ENCODE measurements at places on chromosomes 1 and 21. TPM values are rescaled to one million over a fixed set of nuclear protein-coding genes. Genes with fewer than 3 reads are reported as not detected.

DNA sequence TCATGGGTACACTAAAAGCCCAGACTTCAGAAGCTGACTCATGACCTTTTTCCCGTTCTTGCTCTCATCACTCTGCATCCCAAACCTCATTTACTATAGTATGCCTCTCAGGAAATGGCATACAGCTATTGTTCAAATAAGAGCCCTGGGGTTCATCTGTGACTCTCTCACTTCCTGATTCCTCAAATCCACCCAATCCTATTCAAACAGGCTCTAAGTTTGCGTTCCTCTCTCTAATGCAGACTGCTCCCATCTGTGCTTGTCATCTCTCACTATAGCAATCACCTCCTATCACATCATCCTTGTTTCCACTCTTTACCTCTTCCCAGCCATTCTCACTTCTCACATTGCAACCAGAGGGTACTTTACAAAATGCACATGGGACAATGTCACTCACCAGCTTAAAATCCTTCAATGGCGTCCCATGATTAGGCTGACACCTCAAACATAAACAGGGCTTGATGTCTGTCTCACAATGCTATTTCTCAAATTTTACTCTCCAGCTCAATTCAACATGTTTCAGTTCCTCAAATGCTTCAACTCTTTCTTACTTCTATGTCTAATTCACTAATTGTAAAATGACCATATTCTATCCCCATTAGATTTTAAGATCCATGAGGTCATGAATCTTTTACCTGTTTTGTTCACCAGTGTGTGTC, 408.4 kb downstream of the NTNG1 start:
- DNase-seq, result no peak

DNA sequence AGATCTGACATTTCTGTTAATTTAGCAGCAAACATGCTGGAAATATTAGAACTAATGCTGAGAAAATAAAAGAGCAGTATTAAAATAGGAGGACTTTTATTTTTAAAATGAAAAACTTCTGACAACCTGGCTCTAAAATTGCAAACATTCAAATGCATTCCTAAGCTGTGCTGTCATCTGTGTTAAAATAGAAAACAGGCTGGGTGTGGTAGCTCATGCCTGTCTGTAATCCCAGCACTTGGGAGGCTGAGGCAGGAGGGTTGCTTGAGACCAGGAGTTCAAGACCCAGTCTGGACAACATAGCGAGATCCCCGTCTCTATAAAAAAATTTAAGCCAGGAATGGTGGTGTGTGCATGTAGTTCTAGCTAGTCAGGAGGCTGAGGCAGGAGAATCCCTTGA, 44.6 kb downstream of the MIGA1 start:
- no peak for DNase-seq

DNA sequence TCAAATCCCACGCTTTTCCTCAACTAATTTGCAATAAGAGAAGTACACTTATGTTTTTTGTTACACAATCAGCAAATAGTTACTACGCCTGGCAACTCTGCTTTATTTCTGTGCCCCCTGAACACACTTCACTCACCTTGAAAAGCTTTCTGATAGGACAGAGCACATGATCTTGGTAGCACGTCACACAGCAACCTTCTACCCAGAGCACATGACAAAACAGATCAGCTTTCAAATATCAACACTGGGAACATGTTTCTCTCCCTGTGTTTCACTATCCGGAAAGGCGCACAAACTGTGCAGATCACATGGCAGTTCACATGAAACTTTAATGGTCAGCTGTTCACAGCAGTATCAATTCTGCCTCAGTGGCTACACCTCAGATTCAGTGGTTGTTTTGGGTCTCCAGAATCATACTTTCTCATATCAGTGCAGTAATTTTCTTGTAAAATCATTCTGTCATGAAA, 2.2 kb downstream of the SLC19A2 start:
- DNase-seq, result no peak

- no peak for DNase-seq
Observed at GRCh38 chr1:171090604-171091003, at the start of gene FMO3. FMO3 (plus strand) TSS chr1:171090905; CDS start chr1:171092659, 1,754 bp downstream.

- no peak for DNase-seq
Observed at GRCh38 chr1:186500804-186501203, 39.9 kb upstream of the PDC start.

GRCh38 chr1:168368131-168368530, 87.5 kb downstream of the TBX19 start:
- no peak for DNase-seq

DNA sequence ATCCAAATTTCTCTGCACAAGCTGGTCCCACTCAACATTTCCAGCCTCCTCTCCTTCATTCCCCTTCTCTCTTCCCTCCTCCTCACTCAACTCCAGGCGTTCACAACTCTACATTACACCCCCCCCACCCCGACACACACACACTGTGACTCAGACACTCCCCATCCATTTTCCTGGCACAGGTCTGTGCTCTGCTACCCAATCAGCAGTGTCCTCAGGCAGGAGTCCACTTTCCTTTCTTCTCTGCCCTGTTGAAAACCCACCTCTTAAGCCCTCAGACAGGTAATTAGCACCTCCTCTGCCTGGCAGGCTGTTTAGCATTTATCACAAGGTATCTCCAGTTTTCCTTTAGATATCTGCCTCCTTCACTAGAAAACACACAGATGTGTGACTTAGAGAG, 8.8 kb upstream of the LMX1A start:
- DNase-seq, result no peak

CCDC30 gene
- total RNA-seq, result 15.4 TPM

SOX13 gene
- total RNA-seq, result 0.78 TPM

MX2 gene
- 0.62 TPM for total RNA-seq

TRABD2B gene
- under 0.01 TPM for total RNA-seq
